H7 (cell line): ENCODE measurements at places on chromosomes 5 and 9. TPM values are rescaled to one million over a fixed set of nuclear protein-coding genes. Genes with fewer than 3 reads are reported as not detected.

KIF24 gene
- 4.5 and 4.7 TPM in 2 replicates for total RNA-seq

PDLIM4 gene
- total RNA-seq, result 4.7 and 11.2 TPM in 2 replicates

INSL4 gene
- not detected in 2 replicates for total RNA-seq

SCGB3A1 gene
- total RNA-seq, result not detected in 2 replicates

PCDHA10 gene
- 0.11 and 0.28 TPM in 2 replicates for total RNA-seq

- no peak for DNase-seq
These were observed 61.4 kb upstream of the TRIO start for GRCh38 chr5:14081791-14082190.

DNA sequence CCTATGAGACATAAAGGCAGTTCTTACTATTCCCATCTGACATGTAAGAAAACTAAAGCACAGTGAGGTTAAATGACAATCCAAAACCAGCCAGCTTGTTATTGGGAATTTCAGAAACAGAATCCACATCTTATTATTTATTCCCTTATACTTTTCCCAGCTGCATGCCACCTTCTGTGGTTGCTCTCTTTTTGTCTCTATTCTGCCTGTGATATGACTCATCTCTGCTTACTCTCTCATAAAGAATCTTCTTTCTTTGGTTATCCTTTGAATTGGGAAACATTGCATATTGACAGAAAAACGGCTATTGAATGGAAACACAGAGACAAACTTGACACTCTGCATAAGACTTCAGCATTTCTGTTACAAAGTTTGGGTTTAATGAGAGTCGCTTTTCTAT lies 183.2 kb downstream of the TLR4 start:
- DNase-seq, result no peak

- no peak for DNase-seq
These were observed 59.2 kb upstream of the PHF24 start for GRCh38 chr9:34898846-34899245.

DNA sequence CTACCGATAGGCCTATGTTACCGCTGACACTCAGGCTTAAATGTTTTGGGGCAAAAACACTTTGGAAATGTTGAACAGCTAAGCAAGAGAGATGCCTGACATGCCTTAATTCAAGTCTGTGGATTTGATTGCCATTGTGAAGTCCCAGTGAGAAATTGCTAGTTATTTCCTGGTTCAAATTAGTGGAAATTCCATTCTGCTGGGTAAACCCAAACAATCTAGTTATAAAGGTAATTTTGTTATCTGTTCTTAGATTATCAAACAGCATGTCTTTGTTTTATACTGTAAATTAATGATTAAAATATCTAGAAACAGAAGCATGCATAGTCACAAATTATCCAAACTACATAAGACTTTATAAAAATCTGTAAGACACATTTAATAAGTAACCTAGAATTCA lies 96.6 kb downstream of the PJA2 start:
- DNase-seq, result no peak

GRCh38 chr5:67214036-67214435 lies 17.4 kb upstream of the CD180 start:
- no peak for DNase-seq

GRCh38 chr5:159458217-159458711 lies 128.0 kb upstream of the IL12B start:
- no peak for DNase-seq

DNA sequence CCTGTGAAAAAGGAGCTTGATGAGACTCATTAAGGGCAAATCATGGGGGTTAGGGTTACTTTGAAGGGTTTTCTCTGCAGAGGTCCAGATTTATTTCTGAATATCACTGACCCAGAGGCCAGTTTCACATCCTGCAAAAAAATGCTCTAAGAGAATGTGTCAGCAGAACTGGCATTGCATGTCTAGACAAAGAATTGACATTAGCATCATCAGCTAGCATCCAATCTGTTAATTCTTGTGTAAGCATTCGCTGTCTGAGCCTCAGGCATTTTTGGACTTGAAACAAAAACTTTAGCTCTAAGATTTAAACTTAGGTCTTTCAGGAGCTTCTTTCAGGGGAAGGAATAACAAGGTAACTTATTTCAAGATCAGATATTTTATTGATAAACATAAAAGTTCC lies 187.9 kb upstream of the ELL2 start:
- no peak for DNase-seq

GRCh38 chr9:33884856-33885701 lies 68.1 kb downstream of the UBE2R2 start:
- DNase-seq, result no peak

DNA sequence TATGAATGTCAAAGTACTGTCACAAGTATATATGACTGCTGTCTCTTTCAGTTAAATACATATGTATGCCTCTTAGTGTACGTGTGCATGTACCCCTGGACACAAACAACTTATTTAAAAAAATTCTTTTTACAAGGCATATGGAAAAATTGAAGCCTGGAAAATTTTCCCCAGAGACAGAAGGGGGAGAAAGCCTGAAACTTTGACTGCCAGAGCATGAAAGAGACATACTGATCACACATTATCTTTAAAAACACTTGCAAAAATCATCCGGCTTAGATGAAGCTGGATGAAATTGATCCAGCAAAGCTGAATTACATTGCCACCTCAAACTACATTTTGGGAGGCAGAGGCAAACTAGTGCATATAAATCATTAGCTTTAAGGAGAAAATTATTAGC lies 88.0 kb upstream of the NFIB start:
- no peak for DNase-seq

DNA sequence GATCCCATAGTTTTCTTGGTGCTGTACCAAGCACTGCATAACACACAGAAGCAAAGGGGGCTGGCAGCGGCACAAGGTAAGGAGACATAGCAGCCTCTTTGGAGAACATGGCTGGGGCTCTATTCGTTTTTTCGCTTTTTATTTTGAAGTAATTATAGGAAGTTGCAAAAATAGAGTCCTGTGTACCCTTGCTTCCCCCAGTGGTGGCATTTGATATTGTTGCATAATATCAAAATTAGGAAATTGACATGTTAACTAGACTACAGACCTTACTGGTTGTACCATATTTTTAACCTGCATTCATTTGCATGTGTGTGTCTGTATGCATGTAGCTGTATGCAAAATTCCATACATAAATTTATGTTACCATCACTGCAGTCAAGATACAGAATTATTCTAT lies 6.6 kb upstream of the UBQLN1 start:
- DNase-seq, result no peak

- peak; percentile 34 for DNase-seq
These were observed 9.3 kb upstream of the COL5A1 start for GRCh38 chr9:134632329-134632728.

GRCh38 chr9:128098297-128099230 lies 29.0 kb downstream of the PTGES2 start:
- DNase-seq, result peak; percentile 94

DNA sequence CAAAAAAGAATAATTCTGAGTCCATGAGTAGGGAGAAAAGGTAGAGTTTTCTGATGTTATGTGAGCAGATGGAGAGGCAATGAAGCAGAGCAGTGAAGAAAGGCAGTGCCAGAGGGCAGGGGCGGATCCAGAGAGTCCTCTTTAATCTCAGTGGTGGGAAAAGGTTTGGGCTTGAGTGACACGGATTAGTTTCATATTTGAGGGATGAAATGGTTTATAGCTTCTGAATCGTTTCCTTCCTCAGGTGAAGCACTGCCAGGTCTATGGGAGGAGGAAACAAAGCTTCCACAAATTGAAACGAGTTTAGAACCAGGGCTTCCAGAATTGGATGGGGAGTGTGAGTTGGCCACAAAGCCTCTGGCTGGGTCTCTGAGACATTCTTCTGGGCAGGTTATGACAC lies 517.0 kb upstream of the PAPPA start:
- DNase-seq, result no peak
